ENCODE measurements at places on chromosomes 11 and 22.

- DNase-seq, result no peak
Measured at GRCh38 chr22:25837288-25837900, 95.4 kb downstream of the MYO18B start.

DNA sequence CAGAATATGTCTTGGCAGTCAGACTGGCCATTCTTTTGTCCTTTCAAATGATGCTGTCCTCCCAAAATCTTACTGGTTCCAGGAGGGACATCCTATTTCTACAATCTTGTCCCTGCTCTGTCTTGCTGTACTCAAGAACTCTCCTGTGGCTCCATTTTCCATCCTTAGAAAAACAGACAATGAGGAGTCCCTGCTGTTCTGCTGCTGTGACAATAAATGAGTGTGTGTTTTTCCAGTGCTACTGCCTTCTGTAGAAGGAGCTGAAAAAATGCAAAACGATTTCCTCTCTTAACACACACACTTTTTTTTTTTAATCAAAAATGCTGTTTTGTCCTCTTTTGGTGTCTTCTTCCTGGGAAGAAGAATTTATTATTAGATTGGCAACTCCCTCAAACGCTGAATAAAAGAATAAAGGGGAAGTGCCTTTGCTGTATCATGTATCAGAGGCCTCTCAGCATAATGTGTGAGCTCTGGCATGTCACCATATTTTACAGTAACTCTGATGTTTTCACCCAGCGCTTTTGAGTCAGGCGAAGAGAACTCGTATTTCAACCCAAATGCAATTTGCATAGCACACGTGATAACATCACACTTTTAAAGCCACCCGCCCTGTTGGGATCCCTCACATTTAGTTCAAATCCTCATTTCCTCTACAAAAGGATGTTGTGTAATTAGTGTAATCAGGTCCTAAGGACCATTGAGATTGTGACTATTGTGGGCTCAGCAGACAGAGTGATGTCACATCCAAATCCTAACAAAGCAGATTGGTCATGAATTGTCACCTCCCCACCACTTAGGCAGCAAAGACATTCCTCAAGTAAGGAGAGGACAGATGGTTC lies 496.0 kb upstream of the LARGE1 start:
- no peak for DNase-seq

GRCh38 chr22:21927174-21927823 lies 25.3 kb downstream of the PPM1F start:
- no peak for DNase-seq

DNA sequence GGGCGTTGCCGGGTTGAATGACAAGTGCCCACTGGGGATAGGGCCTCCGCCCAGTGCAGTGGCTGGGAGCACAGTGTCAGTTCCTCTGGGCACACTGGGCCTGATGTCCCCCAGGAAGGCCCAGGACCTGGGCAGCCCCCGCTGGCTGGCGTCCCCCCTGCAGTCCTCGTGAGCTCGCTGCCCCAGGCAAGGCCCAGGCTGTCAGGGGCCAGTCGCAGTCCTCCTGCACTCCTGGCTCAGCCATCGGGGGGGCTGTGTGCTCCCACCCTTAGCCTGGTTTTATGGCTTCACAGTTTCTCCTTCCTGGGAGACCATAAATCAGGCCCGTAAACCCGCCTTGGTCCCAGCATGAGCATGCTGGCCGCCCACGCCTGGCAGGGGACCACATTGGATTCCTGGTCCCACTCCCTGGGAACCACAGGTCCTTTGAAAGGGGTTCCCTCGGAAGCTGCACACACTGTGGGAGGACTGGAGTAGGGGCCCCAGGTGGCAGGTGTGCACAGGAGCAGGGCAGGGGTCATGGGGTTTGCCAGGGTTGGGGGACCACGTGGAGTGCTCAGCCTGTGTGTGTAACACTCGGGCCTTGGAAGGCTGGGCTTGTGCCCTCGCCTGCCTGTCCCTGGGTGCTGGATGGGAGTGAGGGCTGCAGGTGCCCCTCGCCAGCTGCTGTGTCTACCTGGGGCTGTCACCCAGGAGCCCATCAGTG lies 113.6 kb downstream of the KCNQ1OT1 start:
- DNase-seq, result no peak

DNA sequence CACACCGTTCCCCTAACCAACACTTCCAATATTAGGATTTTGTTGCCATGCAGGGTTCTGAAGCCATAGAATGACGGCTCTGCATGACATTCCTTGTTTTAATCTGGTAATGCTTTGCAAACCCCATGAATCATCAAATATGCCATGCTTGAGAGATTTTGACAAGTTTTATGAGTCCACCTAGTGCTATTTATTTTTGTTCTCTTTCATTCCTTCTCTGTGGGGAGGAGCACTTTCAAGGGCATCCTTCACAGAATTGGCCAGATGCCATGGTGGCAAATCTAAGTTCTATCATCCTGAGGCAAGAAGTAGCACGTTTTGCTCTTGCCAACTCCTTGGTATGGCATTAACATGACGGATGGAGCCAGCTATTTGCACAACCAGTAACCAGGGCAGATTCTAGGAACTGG lies 268.4 kb downstream of the FAM76B start:
- DNase-seq, result no peak

DNA sequence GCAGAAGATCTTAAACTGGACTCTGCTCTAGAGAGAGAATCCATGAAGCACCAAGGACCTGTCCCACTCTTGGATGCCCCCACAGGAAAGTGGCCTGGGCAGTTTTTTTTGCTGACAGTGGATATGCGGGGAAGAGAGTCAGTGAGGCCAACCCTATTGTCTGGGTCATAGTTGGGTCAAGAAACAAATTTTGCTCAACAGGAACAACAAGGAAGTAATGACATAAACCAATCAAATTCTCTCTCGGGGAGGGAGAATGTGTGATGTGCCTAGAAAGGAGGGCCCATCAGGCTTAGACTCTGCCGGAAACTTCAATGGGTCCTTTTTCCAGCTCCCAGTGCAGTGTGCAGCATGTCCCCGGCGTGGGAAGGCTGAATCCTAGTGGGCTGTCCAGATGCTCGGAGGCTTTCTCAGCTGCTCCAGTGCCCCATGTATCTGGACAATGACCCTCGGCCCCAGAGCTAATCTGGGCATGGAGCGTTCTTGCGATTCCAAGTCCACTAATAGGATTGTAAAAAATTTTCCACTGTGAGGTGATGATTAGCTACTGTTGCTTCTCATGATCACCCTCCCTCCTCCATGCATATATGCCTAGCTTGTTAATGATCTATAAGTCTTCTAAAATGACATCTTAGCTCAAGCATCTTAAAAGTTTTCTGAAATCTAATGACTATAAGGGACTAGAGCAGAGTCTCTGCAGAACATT lies 101.0 kb downstream of the SNX19 start:
- DNase-seq, result no peak

- no peak for DNase-seq
Measured at GRCh38 chr11:15011776-15012345, 39.7 kb upstream of the CALCA start.

GRCh38 chr22:24216541-24217209 lies 28.2 kb downstream of the GGT5 start:
- DNase-seq, result peak; percentile 28

DNA sequence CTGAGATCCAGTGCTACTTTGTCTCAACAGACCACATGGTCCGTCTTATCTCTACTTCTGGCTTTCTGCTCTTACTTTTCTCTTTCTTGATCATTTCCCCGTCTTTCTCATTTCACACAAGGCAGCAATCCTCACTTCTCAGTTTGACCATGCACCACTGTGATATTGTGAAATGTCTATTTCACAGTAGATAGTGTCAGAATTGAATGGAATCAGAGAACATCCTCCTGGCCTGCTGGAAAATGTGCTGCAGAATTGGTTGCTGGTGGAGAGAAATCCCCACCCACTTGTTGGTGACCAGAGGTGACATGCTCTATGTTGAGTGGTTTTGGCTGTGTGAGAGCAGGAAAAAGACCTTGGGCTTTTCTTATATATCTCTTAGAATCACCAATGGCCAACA lies 57.8 kb upstream of the RCN1 start:
- DNase-seq, result no peak

GRCh38 chr22:31937341-31937740 lies 7.0 kb upstream of the YWHAH start:
- DNase-seq, result no peak

DNA sequence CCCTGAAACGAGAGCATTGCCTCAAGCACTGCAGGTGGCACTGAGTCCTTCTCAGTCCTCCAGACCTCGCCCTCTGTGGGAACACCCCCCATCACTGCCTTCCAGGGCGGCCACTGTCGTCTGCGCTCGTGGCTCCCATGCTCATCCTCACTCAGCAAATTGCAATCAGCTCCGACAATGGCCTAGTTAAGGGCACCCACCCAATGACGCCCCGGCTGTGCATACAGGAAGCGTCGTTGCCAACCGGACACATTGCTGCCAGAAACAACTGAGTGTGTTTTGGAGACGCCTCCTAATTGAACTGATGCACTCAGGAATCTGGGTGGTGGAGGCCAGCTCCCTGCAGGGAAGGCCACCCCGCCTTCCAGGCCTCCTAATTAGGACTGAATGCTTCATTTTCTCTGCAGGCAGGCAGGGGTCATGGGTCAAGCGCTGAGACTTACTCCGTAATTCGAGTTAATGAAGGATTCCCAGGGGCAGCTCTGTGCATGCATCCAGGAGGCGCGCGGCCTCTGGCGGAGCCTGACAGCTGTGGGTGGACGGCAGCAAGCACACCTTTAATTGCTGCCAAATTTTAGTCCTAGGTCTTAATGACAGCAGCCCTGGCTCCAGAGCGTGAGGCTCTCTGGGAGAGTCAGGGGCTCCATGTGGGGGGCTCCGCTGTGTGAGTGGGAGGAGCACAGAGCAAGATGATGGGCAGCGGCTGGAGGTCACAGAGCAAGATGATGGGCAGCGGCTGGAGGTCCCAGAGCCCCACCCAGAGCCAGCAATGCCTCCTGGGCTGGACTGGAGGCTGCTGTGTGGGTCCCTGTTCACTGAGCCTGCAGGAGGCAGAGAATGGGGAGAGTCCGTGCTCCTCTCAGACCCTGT lies 199.0 kb downstream of the BRD1 start:
- no peak for DNase-seq

DNA sequence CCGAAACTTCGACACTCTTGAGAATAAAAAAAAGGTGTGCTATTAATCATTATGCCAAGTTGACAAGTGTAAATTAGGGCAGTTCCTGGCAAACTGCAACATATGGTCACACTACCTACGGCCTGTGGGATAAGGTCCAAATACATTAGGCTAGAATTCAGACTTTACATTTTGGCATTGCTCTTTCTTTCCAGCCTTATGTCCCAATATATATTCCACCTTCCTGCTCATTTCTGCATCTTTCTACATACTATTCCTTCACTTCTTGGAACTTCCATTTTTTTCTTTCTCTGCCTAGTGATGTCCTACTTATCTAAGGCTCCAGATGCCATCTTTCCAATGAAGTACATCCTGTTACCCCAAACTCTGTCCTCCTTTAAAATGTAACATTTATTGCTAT lies 577.2 kb downstream of the LRRC4C start:
- DNase-seq, result no peak

DNA sequence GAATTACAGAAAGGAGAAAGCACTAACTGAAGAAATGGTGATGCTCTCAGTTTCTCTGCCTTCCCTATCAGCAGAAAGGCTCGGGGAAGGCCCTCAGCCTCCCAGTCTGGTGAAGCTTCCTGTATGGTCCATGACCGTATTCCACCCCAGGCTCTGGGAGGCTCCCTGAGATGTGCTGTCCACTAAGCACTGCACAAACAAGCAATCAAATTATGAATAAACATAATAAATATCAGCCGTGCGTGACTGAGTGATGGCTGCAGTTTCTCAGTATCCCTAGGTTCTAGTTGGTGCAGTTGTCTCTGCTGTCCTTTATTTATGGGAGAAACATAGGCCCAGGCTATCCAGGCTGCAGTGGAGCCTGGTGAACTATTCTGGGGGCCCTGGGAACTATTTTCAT lies 3.6 kb downstream of the SMDT1 start:
- no peak for DNase-seq

DNA sequence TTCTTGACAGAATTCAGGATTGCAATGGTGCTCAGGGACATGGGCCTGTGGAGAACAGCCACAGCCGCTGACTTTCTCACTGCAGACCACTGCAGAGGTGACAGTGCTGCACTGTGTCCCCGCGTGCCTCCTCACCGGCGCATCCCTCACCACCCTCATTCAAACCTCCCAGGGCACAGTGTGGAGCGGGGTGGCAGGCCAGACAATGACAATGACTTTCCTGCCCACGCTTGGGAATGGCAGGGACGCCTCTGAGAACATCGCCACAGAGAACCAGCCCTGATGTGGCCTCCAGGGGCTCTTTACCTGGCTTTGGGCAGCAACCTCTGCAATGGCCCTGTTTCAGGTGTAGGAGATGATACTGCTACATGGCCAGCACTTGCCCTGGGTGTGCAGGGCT lies 65.7 kb downstream of the NCAPD3 start:
- DNase-seq, result no peak

DNA sequence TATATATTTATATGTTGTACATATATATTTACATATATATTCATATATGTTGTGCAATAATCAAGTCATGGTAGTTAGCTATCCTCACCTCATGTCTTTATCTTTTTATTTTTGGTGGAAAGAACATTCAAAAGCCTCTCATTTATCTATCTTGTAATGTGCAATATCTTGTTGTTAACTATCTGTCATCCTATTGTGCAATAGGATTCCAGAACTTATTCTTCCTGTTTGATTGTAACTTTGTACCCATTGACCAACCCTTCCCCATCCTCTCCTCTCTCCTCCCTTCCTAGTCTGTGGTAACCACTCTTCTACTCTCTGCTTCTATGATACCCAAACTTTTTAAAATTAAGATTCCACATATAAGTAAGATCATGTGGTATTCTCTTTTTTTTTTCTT lies 115.6 kb upstream of the PDGFD start:
- DNase-seq, result no peak

DNA sequence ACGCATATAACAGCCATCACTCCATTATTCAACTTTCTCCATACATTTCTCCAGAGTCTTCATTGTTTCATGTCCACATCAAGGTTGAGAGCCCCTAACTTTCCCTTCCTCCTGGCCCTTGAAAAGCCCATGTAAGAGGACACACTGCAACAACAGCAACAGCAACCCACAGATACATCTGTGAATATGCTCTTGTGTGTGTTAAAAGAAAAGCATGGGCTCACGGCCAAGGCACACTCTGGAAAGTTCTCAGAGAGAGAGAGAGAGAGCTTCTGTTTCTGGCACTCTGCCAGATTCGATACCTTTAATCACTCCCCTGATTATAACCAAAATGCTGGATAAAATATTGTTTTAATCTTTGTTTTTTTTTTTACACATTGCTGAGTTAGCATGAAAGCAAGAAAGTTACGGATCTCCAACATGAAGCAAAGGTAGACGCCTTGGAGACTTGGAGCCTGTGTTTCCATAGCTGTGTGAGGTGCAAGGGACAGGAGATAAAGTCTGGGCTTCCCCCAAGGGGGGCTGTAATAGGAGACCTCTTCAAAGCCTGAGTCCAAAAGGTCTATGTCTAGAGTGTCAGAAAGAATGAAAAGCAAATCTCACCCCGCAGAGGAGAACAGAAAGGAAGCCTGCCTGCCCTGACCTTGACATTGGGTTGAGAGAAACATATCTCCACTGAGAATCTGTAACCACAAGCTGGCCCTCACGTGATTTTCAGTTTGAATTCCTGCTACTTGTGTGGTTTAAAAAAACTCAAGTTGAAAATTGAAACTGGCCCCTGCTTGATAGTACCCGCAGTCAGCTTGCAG lies 33.7 kb upstream of the MPPED1 start:
- DNase-seq, result no peak

- DNase-seq, result no peak
Measured at GRCh38 chr11:81301166-81301830, 1432.4 kb downstream of the FAM181B start.
